ENCODE measurements at places on chromosomes 3 and 15.

- no peak for DNase-seq
Measured at GRCh38 chr3:14366915-14367823, 35.2 kb upstream of the SLC6A6 start.

DNA sequence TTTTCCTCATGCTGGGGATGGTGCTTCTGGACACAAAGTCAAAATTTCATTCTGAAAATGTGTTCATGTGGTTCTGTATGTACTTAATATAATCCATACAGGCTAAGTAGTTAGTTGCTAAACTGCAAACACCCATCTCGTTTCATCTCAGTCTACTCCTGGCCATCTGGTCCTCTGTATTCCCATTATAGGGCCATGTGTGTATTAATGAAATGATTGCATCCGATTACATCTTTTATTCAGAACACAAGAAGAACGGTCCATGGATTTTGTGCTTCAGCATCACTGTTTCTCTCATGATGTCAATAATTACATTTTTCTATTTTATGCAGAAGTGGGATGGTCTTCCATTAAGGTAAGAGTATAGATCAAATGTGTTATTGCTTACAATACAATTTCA is 6.1 kb upstream of the GJD2 start:
- DNase-seq = no peak

GRCh38 chr3:45942051-45942825 is 1.0 kb upstream of the CXCR6 start:
- DNase-seq = no peak

GRCh38 chr3:151863611-151864010 is 9.8 kb upstream of the SUCNR1 start:
- DNase-seq = no peak

DNA sequence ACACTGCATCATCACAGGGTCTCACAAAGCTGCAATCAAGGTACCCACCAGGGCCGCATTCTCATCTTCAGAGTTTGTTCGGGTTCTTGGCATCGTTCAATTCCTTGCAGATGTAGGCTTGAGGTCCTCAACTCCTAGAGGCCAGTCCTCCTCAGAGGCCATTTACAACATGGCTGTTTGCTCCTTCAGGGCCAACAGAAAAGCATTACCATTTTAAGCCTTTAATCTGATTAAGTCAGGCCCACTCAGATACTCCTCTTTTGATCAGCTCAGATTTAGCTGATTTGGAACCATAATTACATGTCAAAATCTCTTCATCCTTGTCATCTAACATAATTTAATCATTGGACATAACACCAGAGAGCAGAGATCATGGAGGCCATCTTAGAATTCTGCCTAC is 55.4 kb downstream of the BFSP2 start:
- DNase-seq = no peak

GRCh38 chr15:80155001-80155377 is 2.2 kb downstream of the FAH start:
- DNase-seq = no peak

- no peak for DNase-seq
Measured at GRCh38 chr3:52318186-52318816, 2.2 kb downstream of the DNAH1 start.

GRCh38 chr15:74997141-74997540 is 1.8 kb downstream of the SCAMP5 start:
- no peak for DNase-seq

- no peak for DNase-seq
Measured at GRCh38 chr3:116470605-116471197, 25.4 kb upstream of the LSAMP start.

DNA sequence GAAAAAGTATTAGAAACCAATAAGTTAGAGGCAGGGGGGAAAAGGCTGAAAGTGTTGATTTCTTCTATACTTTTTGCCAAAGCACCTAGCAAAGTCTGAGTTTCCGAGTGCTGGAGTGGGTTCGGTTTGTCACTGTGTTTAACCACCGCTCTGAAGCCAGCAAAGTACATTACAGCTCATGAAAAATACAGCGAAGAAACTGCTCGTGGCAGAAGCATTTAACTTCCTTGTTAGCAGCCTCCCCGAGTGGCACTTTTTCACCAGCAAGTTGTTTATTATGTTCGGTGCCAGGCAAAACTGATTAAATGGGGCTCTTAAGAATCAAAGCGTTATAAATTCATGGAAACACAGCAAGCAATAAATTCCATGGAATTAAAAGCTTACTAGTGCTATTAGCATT is 313.6 kb downstream of the FOXP1 start:
- no peak for DNase-seq

DNA sequence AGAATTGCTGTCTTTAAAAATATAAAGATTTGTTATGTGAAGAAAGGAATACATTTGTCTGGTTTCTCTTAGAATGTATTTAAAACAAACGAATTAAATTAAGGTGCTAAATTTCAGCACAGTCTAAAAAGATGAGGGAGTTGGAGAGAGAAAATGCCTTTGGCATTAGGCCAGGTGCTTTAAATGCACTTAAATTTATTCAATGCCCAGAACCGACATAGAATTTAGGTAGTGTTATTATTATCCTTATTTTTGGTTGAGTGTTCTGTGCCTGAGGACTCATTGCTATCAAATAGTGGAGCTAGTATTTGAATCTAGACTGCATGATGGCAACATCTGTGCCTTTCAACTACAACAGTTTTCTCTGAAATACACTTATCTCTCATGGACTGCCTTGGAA is 287.5 kb downstream of the RBMS3 start:
- no peak for DNase-seq

DNA sequence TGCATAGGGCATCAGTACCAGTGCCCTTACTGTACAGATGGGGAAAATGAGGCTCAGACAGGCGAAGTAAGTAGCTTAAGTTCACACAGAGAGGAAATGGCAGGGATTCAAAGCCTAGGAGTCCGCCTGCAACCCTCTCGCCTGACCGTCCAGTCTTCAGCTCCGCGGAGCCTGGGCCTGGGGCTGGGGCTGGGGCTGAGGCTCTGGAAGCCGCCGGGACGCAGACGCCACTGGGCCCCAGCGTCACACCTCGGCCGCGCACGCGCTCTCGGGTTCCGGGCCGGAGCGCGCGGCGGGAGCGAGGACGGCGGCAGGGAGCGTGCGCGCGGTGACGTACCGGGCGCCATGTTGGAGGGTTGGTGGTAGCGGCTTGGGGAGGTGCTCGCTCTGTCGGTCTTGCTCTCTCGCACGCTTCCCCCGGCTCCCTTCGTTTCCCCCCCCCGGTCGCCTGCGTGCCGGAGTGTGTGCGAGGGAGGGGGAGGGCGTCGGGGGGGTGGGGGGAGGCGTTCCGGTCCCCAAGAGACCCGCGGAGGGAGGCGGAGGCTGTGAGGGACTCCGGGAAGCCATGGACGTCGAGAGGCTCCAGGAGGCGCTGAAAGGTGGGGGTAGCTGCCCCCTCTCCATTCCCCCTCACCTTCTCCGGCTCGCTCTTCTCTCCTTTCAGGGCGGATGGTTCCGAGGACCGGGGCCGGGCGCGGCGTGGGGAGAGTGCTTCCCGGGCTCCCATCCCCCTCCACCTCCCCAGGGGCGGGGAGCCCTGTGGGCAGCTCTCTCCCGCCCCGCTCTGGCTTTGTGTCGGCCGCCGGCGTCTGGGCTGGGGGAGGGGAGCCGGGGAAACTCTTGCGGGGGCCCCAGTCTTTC is at the start of gene PPP4R2:
Gene PPP4R2, plus strand, starts transcription at position 339 of the 861 bp plus-strand sequence. Its CDS starts 227 bp downstream, at position 566.
- peak; percentile 92 for DNase-seq
